ENCODE measurements at places on chromosomes 2 and 18. TPM values are rescaled to one million over a fixed set of nuclear protein-coding genes. Genes with fewer than 3 reads are reported as not detected.

DNA sequence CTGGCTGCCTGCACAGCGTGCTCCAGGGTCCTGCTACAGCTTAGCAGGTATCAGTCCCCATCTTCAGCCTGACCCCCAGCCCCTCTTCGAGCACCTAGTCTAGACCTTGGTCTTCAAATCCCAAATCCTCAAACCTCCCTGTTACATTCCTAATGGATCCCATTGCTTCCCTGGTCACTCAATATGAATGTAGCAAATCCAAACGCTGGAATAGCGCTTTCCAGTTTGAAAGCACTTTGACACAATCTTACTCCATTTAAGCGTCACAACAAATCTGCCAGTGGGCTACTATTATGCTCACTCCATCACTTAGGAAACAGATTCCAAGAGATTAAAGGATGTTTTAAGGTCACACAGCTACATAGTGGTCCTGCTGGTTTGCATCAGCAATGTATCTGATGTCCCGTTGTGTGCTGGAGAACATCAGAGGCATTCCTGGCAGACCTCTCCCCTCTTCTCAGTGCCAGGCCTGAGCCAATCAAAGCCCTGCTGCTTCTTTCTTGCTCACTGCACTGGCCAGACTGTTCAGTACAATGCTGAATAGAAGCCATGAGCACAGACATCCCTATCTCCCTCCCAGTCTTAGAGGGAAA lies 11.1 kb upstream of the INO80C start:
- no peak overlapping the region for H3K27ac ChIP-seq
- no peak for DNase-seq
- H3K4me3 ChIP-seq, result no peak overlapping the region

- H3K27me3 ChIP-seq, result no peaks in the 10 kb centered on the region
- no peak overlapping the region for H3K27ac ChIP-seq
- no peaks in the 10 kb centered on the region for H3K4me1 ChIP-seq
- no peak overlapping the region for H3K4me3 ChIP-seq
- H3K36me3 ChIP-seq, result no peaks in the 10 kb centered on the region
These were observed 53.8 kb downstream of the TRAPPC12 start for GRCh38 chr2:3433339-3433699.

DNA sequence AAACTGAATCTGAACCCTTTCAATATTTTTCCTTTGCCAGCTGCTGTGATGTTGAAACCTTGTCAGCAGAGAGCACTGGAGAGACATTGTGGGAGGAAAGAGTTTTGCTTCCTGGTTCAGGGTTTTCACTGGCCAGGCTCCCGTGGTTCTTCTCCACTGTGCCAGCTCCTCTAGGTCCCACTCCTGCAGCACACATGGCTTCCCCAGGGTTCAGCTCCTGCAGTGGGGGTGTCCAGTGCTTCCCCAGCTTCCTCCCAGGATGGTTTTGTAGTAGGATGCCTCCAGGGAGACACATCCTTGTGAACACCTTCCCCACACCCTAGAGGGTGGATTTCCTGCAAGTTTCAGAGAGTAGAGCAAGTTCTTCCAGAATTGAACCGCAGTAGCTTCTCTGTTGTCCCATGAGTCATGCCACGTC lies 24.0 kb upstream of the SULT1C3 start:
- H3K27ac ChIP-seq, result no peak overlapping the region
- no peak for DNase-seq
- no peak overlapping the region for H3K4me3 ChIP-seq
- no peaks in the 10 kb centered on the region for H3K36me3 ChIP-seq
- no peaks in the 10 kb centered on the region for H3K4me1 ChIP-seq

DNA sequence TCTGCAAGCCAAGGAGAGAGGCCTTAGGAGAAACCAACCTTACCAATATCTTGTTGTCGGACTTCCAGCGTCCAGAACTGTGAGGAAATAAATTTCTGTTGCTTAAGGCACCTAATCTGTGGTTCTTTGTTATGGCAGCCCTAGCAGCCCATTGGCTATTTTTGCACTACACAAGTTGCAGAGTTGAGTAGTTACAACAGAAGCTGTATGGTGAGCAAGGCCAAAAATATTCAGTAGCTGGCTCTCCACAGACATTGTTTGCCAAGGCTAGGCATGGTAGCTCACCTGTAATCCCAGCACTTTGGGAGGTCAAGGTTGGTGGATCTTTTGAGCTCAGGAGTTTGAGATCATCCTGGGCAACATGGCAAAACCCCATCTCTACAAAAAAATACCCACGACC lies 27.1 kb upstream of the SCYGR1 start:
- no peaks in the 10 kb centered on the region for H3K36me3 ChIP-seq
- H3K27me3 ChIP-seq, result no peaks in the 10 kb centered on the region
- DNase-seq, result no peak
- no peak overlapping the region for H3K4me3 ChIP-seq

GRCh38 chr18:25443776-25444175 lies 91.8 kb upstream of the ZNF521 start:
- H3K27ac ChIP-seq, result no peak overlapping the region
- H3K36me3 ChIP-seq, result no peaks in the 10 kb centered on the region
- no peaks in the 10 kb centered on the region for H3K27me3 ChIP-seq

DNA sequence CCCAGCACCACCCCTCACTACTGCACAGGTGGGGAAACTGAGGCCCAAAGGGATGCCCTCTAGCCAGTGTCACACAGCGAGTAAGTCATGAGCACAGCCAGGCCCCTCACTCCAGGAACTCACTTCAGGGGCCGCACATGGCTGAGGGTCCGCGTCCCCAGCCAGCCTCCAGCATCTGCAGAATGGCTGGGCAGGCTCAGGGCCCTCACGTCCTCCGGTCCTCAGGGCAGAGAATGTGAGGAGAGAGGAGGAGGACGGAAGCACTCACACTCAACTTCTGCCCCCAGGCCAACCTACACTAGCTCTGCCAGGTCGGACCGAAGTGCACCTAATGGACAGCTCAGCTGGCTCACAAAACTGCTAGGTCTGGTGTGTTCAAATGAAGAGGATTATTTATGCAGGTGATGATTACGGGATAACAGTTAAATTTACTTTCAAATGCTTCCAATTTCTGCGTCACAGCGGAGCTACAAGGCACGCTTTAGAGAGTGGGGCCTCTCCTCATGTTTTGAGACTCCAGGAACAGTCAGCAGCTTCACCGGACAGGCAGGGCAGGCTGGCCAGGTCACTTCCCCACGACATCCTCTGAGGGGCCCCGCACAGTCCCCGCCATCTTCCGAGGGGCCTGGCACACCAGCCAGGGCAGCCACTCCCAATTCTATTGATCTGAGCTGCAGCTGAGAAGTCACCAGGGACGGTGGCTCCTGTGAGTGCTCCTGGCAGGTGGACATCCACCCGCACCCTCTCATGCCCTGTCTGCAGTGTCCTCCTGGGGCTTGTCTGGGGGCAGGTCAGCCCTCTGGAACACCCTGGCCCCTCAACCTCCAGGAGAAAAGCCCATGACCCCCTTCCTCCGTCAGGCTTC lies 26.5 kb downstream of the KIF1A start:
- H3K27ac ChIP-seq, result no peak overlapping the region
- DNase-seq, result peak; percentile 16
- no peaks in the 10 kb centered on the region for H3K36me3 ChIP-seq
- H3K4me3 ChIP-seq, result no peak overlapping the region
- H3K27me3 ChIP-seq, result no peaks in the 10 kb centered on the region

DNA sequence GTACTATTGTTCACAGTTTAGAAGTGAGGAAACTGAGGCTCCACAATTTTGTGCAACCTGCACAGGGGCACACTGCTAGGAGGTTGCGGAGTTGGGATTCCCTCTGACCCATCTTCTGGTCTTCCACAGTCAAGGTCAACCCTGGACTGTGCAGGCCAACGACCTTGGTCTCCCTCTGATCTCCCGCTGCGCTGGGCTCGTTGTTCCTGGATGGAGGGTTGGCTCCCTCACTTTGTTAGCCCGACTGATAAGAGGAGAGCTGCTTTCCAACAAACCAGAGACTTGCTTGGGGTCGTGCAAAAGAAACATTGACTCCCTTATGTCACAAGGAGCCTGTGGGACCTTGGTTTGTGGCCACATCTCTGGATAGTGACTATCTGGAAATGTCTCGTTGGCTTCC lies 187.6 kb downstream of the MYCN start:
- no peak for DNase-seq
- no peak overlapping the region for H3K4me3 ChIP-seq
- H3K27me3 ChIP-seq, result no peaks in the 10 kb centered on the region
- H3K36me3 ChIP-seq, result no peaks in the 10 kb centered on the region
- no peaks in the 10 kb centered on the region for H3K4me1 ChIP-seq

- H3K27ac ChIP-seq, result no peak overlapping the region
- H3K4me3 ChIP-seq, result no peak overlapping the region
- no peaks in the 10 kb centered on the region for H3K36me3 ChIP-seq
- no peak for DNase-seq
- no peaks in the 10 kb centered on the region for H3K4me1 ChIP-seq
These were observed 40.5 kb upstream of the EFHD1 start for GRCh38 chr2:232592772-232593395.

- H3K27me3 ChIP-seq, result no peaks in the 10 kb centered on the region
- H3K27ac ChIP-seq, result no peak overlapping the region
- H3K4me1 ChIP-seq, result no peaks in the 10 kb centered on the region
These were observed 36.0 kb downstream of the CSRNP3 start for GRCh38 chr2:165505514-165505913.

CHST9 gene
- not detected for total RNA-seq

ZNF804A gene
- total RNA-seq, result not detected
